ENCODE measurements at places on chromosomes 11 and 22. TPM values are rescaled to one million over a fixed set of nuclear protein-coding genes. Genes with fewer than 3 reads are reported as not detected.

SNX32 gene
- total RNA-seq = 0.14 TPM

ANKRD13D gene
- 21.2 TPM for total RNA-seq

OR52A5 gene
- total RNA-seq = not detected

RCOR2 gene
- 1.3 TPM for total RNA-seq
